ENCODE measurements at places on chromosomes 16 and 17. TPM values are rescaled to one million over a fixed set of nuclear protein-coding genes. Genes with fewer than 3 reads are reported as not detected.

Gene HOXB5
- not detected for total RNA-seq

Gene ITGA2B
- total RNA-seq, result 3.9 TPM

DNA sequence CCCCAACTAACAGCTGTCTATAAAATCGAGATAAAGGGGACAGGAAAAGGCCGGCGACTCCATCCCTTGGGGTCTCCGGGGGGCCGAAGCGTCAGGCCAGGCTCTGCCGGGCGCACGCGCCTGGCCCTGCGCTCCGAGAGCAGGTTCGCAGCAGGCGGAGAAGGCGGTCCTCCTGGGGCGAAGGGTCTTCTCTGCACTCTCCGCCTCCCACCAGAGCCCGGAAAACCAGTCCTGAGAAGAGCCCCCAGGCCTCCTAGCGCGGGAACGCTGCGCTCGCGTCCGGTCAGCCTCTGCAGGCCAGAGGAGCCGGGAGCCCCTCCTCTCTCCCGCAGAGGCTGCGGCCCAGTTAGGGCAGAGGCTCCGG lies 5.1 kb downstream of the FOXF1 start:
- no peak for DNase-seq

GRCh38 chr17:14308965-14309879 lies 8.3 kb downstream of the HS3ST3B1 start:
- DNase-seq, result peak; percentile 91

Gene AIPL1
- total RNA-seq, result not detected

- DNase-seq, result no peak
Measured at GRCh38 chr16:11708421-11708820, 34.2 kb downstream of the TXNDC11 start.

Gene SHBG
- total RNA-seq, result not detected

GRCh38 chr17:46053911-46054534 lies 55.0 kb downstream of the STH start:
- no peak for DNase-seq

Gene HGS
- total RNA-seq, result 126 TPM

DNA sequence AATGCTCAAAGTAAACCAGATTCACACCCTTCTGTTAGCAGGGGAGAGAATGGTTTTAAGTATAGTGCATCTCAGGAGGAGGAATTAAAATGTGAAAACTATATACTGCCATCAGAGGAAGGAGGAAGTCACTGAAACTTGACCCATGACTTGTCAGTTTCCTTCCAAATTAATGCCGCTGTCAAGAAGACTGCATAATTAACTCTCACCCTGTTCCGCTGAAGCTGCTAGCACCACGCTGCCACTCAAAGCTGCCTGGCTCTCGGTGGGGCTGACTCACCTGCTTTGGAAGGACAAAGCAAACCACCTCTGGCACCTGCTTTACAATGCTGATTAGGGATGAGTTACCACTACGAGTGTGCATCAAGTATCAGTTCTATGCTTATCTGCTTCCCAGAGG lies 37.8 kb upstream of the ULK2 start:
- no peak for DNase-seq

DNA sequence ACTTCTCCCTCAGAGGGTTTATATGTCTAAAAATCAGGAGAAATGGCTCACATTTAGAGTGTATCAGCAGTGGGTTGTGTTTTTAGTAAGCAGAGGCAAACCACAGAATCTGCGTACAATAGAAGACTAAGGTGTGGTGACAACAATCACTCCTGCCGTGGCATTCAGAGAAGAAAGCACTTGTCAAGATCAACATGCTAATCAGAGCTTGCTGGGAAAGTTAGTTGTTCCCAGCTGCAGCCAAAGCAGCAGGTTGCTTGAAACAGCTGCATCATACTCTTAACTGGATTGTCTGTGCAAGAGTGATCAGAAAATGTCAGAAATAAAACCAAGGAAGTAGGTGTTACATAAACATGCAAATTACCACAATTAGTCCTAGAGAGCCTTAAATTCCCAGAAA lies 616.4 kb downstream of the CDH8 start:
- no peak for DNase-seq

Gene CTRB2
- 15.1 TPM for total RNA-seq

DNA sequence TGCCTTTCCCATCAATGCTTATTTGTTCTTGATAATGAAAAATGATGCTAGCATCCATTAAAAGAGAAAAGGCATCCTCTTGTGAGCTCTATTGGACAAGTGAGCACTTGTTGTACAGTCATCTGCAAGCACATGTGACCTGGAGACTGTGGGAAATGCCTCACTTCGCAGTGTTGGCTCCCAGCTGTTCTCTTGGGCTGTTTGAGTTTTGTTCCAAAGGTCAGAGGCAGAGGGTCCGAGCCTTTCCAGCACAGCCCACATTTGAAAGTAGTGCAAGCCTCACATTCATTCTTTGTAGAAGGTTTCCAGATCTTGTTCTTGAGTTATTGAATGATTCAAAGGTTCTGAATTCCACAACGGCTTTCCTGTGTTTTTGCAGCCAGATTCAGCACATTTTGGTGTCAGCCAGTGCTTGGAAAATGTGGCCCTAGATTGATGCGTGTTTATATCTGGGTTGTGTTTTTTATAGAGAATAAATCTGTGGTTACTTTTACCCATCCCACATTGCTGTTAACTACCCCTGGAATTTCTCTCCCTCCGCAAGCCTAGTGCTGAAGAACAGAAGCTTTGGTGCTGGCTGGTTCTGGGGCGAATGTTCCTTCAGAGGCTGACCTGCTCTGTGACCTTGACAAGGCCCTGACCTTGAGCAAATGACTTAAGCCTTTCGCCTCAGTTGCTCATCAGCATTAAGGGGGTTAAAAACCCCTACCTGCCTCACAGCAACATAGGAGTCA lies 49.8 kb downstream of the CDH1 start:
- DNase-seq, result no peak

GRCh38 chr16:23031508-23032098 lies 117.6 kb downstream of the USP31 start:
- no peak for DNase-seq

Gene WFIKKN2
- total RNA-seq, result not detected

Gene GPRC5B
- 4.4 TPM for total RNA-seq

- DNase-seq, result no peak
Measured at GRCh38 chr17:74970395-74970794, 2.2 kb downstream of the HID1 start.

Gene SRL
- total RNA-seq, result not detected

DNA sequence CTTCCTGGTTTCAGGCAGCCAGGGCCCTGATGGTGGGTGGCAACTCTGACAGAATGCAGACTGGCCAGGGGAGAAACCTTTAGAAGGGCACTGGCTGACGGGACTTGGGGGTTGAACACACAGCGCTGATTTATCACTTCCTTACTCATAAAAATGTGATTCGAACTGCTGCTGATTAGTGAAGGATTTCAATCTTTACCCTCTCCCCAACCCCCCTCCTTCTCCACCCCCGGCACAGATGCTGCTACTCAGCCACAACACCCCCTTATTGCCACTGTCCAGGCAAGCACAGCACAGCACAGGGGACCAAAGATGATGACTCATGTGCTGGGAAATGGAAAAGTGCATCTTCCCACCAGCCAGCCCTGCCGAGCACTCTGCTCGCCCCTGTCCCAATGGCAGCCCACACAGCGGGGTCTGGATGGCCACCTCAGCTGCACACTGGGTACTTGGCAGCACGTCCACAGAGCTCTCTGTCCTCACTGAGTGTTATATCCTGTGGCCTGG lies 70.1 kb downstream of the SMG6 start:
- DNase-seq, result no peak

Gene ZNF263
- total RNA-seq, result 44.3 TPM

Gene MFSD6L
- 0.32 TPM for total RNA-seq

DNA sequence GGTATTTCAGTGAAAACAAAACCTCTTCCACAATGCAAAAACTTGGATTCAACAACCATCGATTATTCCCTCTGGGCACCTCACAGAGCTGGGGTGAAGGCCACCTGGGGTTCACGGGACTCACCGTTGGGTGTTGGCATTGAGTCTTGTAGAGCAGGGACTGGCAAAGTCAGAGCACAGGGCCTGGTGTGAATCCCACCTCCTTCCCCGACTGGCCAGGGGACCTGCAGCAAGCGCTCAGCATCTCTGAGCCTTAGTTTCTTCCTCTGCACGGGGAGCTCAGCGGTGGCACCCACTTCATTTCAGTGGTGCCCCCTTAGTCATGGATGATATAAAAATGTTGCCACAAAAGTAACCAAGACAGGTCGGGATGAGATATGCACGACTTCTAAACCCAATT lies 100.4 kb downstream of the METRNL start:
- no peak for DNase-seq

Gene SALL1
- total RNA-seq, result not detected

- peak; percentile 64 for DNase-seq
Measured at GRCh38 chr17:2398655-2399571, 1.9 kb downstream of the MNT start.

Gene TAX1BP3
- total RNA-seq, result 14.8 TPM

Gene SLC46A1
- total RNA-seq, result 2.5 TPM

GRCh38 chr17:32672711-32673110 lies 185.9 kb downstream of the CDK5R1 start:
- DNase-seq, result no peak

- DNase-seq, result no peak
Measured at GRCh38 chr16:29231244-29231643, 175.3 kb downstream of the NPIPB11 start.

GRCh38 chr16:79316004-79316458 lies 284.5 kb downstream of the MAF start:
- DNase-seq, result no peak

DNA sequence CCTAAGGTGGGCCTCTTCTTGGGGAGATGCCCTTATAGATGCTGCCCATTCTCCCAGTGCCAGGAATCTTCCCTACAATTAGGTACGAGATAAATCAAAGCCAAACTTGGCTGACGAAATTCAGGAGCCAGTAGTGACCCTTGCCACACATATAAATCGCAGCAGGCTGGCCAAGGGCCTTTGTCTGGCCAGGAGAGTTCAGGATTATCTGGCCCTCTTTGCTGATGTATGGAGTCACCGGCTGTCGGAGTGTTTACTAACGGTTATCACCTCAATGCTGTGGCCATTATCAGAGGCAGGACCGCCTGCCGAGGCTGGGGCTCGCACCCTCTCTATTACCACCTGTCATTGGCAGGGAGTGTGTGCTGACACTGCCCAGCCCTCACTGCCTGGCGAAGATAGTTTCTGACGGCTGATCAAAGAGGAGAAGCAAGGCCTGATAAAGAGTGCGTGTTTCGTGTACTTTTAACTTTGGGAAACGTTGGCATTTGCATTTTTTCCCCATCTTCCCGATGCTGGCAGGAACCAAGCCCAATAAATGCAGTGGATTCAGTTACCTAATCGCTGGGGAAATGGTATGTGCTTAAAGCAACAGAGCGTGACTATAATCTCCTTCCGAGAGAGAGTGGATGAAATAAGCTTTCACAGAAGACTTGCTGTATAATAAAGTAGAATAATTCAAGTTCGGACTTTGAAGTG lies 32.8 kb upstream of the TBX2 start:
- no peak for DNase-seq

Data from T-cell (primary cell).